H9 (cell line): ENCODE measurements at places on chromosomes 2 and 18. TPM values are rescaled to one million over a fixed set of nuclear protein-coding genes. Genes with fewer than 3 reads are reported as not detected.

NOP58 gene
- total RNA-seq = 164 and 168 TPM in 2 replicates

SMAD7 gene
- total RNA-seq = 27.7 and 29.4 TPM in 2 replicates

ERFE gene
- 2.0 and 2.1 TPM in 2 replicates for total RNA-seq

TEKT4 gene
- total RNA-seq = not detected in 2 replicates

CABLES1 gene
- total RNA-seq = 24.1 and 27.1 TPM in 2 replicates

ST8SIA5 gene
- 0.63 and 0.75 TPM in 2 replicates for total RNA-seq

ABCG5 gene
- not detected in 2 replicates for total RNA-seq

NAB1 gene
- total RNA-seq = 36.9 and 44.0 TPM in 2 replicates

IL18RAP gene
- not detected in 2 replicates for total RNA-seq

STK11IP gene
- total RNA-seq = 28.1 and 31.1 TPM in 2 replicates

DPP4 gene
- total RNA-seq = 2.2 and 2.8 TPM in 2 replicates

CHRNA1 gene
- not detected in 2 replicates for total RNA-seq
